ENCODE measurements at places on chromosomes 11 and 22. TPM values are rescaled to one million over a fixed set of nuclear protein-coding genes. Genes with fewer than 3 reads are reported as not detected.

HBG1 gene
- total RNA-seq, result not detected

GGTLC2 gene
- total RNA-seq, result not detected

BDNF gene
- total RNA-seq, result 90.9 TPM

NCR3LG1 gene
- total RNA-seq, result 2.2 TPM

WNT7B gene
- 0.19 TPM for total RNA-seq

ALG9 gene
- total RNA-seq, result 44.1 TPM

ABTB2 gene
- 2.6 TPM for total RNA-seq

APOBEC3H gene
- total RNA-seq, result not detected

OR51E2 gene
- not detected for total RNA-seq

CEP126 gene
- 1.4 TPM for total RNA-seq

FGF19 gene
- not detected for total RNA-seq

SLC5A1 gene
- total RNA-seq, result not detected

UPB1 gene
- 0.12 TPM for total RNA-seq

GRCh38 chr22:19959043-19959586, 17.5 kb upstream of the TXNRD2 start:
- H3K4me3 ChIP-seq, result no peak overlapping the region
- H3K27ac ChIP-seq, result no peak overlapping the region
- H3K36me3 ChIP-seq, result no peaks in the 10 kb centered on the region
- H3K27me3 ChIP-seq, result peaks cover 4% of the 10 kb centered on the region
- H3K4me1 ChIP-seq, result no peaks in the 10 kb centered on the region
- DNase-seq, result no peak

- peak overlapping the region; percentile 70 for H3K27ac ChIP-seq
- H3K27me3 ChIP-seq, result peaks cover 1% of the 10 kb centered on the region
- peak; percentile 73 for DNase-seq
- H3K36me3 ChIP-seq, result no peaks in the 10 kb centered on the region
These were observed 419.8 kb upstream of the LRRC4C start for GRCh38 chr11:41879214-41879613.

DNA sequence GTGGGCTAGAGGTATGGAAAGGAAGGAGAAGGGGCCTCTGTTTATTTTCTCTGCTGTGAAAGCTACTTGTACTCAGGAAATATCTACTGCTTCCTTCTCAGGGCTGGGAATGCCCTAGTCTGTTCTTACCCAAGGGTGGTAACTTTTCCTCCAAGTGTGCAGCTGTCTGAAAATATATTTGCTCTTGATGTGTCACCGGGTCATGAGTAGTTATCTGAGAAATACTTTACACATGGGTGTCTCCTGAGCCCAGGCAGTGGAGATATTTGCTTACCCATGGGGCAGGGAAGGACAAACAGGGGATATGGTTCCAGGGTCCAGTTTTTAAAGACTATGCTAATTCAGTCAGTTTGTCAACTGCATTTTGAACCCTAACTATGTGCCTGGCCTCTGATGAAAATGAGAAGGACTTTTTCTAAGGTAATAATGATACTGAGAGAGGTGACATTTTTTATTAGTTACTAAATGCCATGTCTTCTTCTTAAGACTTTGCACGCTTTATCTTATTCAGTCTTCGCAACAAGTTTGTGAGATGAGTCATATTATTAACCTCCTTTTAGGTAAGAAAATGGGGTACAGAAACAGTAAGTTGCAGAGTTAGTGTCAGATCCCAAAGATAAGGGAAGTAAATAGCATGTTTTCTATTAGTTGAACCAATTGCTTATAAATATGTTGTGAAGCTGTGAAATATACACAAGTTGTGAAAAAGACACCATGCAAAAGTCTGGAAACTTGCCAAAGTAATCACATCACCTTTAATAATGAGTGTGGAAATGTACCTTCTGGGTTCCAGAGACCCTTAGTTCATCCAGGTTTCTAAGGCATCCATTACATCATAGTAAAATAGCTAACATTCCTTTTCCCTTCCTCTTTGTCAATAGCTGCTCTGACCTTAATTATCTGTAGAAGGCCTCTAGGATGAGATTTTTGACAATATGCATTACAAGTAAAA, 22.9 kb downstream of the SYTL2 start:
- no peak overlapping the region for H3K27ac ChIP-seq
- peaks cover 10% of the 10 kb centered on the region for H3K4me1 ChIP-seq
- H3K36me3 ChIP-seq, result peaks cover under 1% of the 10 kb centered on the region

GRCh38 chr11:10588904-10589303, 20.4 kb upstream of the LYVE1 start:
- peaks cover 86% of the 10 kb centered on the region for H3K4me1 ChIP-seq
- H3K27me3 ChIP-seq, result peaks cover 9% of the 10 kb centered on the region
- no peak for DNase-seq
- peaks cover 40% of the 10 kb centered on the region for H3K36me3 ChIP-seq
- H3K4me3 ChIP-seq, result no peak overlapping the region

GRCh38 chr11:70662691-70663098, 264.4 kb downstream of the CTTN start:
- H3K4me3 ChIP-seq, result no peak overlapping the region
- no peak for DNase-seq
- H3K36me3 ChIP-seq, result peaks cover 5% of the 10 kb centered on the region
- peaks cover 19% of the 10 kb centered on the region for H3K27me3 ChIP-seq

DNA sequence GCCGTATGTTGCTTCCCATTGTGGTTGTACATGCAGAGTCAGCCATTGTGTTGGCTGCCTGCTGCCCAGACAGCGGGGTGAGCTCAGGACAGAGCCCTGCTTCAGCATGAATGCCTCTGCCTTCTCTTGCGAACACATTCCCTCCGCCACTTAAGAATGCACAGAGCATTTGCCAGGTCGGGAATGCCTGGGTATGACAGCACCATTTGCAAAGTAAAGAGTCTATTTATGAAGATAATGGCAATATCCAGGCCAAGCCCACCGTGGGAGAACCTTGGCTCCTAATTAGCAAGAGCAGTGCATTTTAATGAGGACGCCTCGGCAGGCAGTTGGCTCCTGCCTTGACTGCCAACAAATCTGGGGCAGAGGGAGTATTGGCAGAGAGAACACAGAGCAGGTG, 62.5 kb upstream of the SORL1 start:
- H3K4me1 ChIP-seq, result no peaks in the 10 kb centered on the region
- DNase-seq, result no peak
- H3K36me3 ChIP-seq, result no peaks in the 10 kb centered on the region
- H3K27ac ChIP-seq, result no peak overlapping the region
- peaks cover 37% of the 10 kb centered on the region for H3K27me3 ChIP-seq
- no peak overlapping the region for H3K4me3 ChIP-seq

DNA sequence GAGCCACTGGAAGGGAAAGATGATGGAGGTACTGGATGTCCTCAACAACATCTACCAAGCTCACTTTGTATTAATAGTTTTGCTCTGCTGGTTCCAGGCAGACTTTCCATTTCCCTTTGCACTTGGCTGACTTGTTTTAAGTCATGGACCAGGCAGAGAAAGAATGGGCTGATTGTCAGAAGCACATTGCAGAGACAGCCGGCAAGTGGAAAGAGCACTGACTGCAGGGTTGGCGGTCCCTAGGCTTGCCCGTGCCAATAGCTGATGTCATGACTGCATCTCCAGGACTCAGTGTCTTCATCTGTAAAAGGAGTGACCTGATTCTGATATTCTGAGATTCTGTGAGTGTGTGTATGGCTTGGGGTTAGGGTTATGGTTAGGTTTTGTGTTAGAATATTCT, 20.9 kb upstream of the NNMT start:
- H3K27ac ChIP-seq, result no peak overlapping the region
- peaks cover 43% of the 10 kb centered on the region for H3K27me3 ChIP-seq
- peaks cover 12% of the 10 kb centered on the region for H3K4me1 ChIP-seq
- H3K4me3 ChIP-seq, result no peak overlapping the region
- DNase-seq, result no peak
- no peaks in the 10 kb centered on the region for H3K36me3 ChIP-seq

DNA sequence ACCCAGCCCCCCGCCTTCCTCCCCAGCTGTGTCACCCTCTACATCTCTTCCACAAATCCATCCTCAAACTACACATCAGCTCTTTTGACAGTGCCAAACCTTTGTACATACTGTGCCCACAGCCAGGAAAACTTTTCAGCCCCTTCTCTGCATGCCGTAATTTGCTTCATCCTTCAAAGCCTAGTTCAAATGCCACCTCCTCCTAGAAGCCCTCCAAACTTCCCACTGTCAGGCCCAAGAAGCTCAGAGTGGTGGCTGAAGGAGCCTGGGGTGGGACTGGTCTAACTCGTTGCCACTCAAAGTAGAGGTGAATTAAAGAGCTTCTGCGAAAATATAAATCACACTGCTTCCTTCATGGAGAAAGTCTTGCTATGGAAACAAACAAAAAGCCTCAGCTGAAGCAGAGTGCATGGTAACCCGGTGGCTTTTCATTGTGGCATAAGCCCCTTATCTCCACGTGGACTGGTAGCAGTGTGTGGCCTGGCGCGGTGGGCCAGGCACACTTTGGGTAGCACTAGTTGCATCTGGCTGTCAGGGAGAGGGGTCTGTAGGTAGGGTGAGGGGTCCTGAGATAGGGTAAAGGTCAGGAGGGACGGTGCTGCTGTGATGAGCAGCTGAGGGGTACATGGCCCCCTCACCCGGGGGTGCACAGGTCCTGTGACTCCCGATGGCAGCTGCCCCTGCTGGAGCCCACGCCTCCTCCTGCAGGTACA, 76.9 kb downstream of the MYO7A start:
- H3K4me3 ChIP-seq, result no peak overlapping the region
- H3K4me1 ChIP-seq, result no peaks in the 10 kb centered on the region
- H3K27me3 ChIP-seq, result peaks cover 15% of the 10 kb centered on the region

GRCh38 chr11:73335204-73335923, 27.3 kb downstream of the ARHGEF17 start:
- H3K27ac ChIP-seq, result peak overlapping the region; percentile 89
- H3K4me1 ChIP-seq, result peaks cover 93% of the 10 kb centered on the region
- H3K4me3 ChIP-seq, result peak overlapping the region; percentile 38
- H3K27me3 ChIP-seq, result peaks cover 6% of the 10 kb centered on the region
- no peaks in the 10 kb centered on the region for H3K36me3 ChIP-seq

- no peaks in the 10 kb centered on the region for H3K27me3 ChIP-seq
- peaks cover 80% of the 10 kb centered on the region for H3K4me1 ChIP-seq
- peak overlapping the region; percentile 96 for H3K27ac ChIP-seq
- peak overlapping the region; percentile 29 for H3K4me3 ChIP-seq
- DNase-seq, result peak; percentile 86
These were observed 10.0 kb downstream of the PPM1F start for GRCh38 chr22:21942407-21943343.

GRCh38 chr11:70712471-70712870, 314.1 kb downstream of the CTTN start:
- H3K27me3 ChIP-seq, result peaks cover 19% of the 10 kb centered on the region
- H3K27ac ChIP-seq, result no peak overlapping the region
- H3K4me3 ChIP-seq, result no peak overlapping the region
- H3K4me1 ChIP-seq, result no peaks in the 10 kb centered on the region

DNA sequence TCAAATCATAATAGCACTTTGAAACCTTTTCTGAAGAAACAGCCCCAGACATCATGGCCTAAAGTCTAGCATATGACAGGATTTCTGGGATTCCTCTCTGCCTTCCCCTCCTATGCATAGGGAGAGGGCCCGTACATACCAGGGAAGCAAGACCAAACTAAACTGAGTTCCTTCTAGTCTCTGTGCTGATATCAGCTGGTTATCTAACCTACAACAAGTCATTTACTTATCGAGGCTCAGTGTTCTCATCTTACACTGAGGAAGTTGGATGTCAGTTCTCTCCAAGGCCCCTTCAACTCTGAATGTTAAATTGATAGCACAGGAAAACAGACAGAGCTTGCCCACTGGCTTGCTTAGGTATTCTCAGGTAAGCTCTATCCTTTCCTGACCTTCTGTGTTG, 17.0 kb upstream of the GRIK4 start:
- H3K27me3 ChIP-seq, result peaks cover 2% of the 10 kb centered on the region
- DNase-seq, result no peak
- H3K27ac ChIP-seq, result no peak overlapping the region
- H3K4me3 ChIP-seq, result no peak overlapping the region

DNA sequence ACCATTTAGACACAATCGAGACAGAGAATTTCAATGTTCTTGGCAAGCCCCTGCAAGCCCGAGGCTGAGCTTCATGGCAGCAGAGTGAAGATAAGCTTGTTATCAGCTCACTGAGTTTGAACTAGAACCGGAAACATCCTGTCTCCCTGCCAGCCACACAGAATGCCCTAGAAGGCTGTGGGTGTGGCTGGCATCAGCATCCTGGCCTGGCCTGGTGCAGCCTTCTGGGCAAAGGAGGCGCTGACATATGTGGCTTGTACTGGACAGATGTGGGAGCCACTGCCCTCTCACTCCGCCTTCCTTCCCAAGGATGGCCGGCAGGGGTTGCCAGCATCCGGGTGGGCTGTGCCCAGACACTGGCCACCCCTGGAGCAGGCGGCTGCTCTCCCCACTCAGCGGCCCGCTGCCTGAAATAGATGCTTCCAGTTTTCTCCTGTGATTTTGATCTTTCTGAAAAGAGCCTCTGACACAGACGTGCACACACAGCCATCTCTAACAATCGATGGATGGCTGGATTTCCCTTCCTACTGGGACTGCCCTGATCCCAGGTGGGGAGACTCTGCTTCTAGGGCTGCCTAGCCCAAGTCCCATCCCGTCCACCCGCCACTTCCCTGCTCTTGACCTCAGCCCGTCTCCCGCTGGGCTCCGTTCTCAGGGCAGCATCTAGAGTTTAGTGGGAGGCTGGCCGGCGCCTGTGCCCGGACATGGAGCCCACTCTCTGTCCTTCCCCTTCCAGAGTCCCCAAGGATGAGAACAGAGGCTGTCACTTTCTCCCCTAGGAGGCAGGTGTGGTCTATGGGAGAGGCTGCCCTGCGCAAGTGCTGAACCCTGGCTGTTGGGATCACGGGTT, 149.7 kb downstream of the CTTN start:
- no peaks in the 10 kb centered on the region for H3K27me3 ChIP-seq
- no peak overlapping the region for H3K27ac ChIP-seq
- DNase-seq, result no peak
- no peaks in the 10 kb centered on the region for H3K4me1 ChIP-seq
- H3K4me3 ChIP-seq, result no peak overlapping the region

DNA sequence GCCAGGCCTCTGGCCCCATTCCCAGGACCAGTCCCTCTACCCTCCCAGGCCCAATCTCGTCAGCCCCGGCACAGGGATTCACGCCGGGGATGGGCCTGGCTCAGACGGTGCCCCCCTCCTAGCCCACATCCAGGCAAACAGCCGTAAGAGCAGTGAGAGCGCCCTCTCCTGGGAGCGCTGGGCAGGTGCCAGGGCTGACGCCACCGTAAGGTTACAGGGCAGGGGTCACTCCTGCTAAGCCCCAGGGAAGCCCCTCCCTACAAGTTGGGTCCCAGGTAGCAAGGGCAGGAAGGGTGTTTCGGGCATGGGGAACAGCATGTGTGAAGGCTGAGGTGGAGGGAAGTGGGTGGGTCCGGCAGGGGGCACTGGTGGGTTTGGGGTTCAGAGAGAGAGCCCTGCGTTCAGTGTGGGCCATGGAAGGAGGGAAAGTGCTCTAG, 19.2 kb upstream of the PPARA start:
- H3K4me1 ChIP-seq, result no peaks in the 10 kb centered on the region
- no peak for DNase-seq
- no peaks in the 10 kb centered on the region for H3K36me3 ChIP-seq
- H3K4me3 ChIP-seq, result no peak overlapping the region
- no peak overlapping the region for H3K27ac ChIP-seq
- peaks cover 13% of the 10 kb centered on the region for H3K27me3 ChIP-seq

- peaks cover 40% of the 10 kb centered on the region for H3K4me1 ChIP-seq
- peaks cover 9% of the 10 kb centered on the region for H3K36me3 ChIP-seq
- peaks cover 13% of the 10 kb centered on the region for H3K27me3 ChIP-seq
- no peak within 1 kb of the TSS for H3K27ac ChIP-seq
- DNase-seq, result peak; percentile 95
These were observed at the start of gene MALAT1 for GRCh38 chr11:65498977-65499712. Gene MALAT1 (plus strand): TSS chr11:65499045.

- H3K27ac ChIP-seq, result no peak overlapping the region
- H3K36me3 ChIP-seq, result no peaks in the 10 kb centered on the region
- peaks cover 18% of the 10 kb centered on the region for H3K4me1 ChIP-seq
- H3K27me3 ChIP-seq, result peaks cover 16% of the 10 kb centered on the region
- no peak overlapping the region for H3K4me3 ChIP-seq
These were observed 91.1 kb upstream of the CLPB start for GRCh38 chr11:72525466-72525865.

Data from HFFc6 (cell line).